ENCODE measurements at places on chromosomes 4 and X.

DNA sequence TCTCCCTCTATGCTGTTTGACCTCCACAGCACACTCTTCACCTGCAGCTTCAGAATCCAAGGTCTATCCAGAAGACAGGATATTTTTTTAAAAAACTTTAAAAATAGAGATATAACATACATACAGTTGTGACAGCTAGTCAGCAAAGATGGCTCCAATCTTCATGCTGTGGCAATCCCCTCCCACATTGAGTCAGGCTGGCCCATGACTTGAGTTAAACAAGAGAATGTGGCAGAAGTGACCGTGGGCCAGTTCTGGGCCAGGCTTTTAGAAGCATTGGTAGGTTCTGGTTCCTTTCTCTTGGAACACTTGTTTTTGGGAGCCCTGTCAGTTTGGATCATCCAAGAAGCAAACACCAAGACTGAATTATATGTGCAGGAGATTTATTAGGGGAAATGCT lies 36.1 kb upstream of the REPS2 start:
- no peak for DNase-seq

DNA sequence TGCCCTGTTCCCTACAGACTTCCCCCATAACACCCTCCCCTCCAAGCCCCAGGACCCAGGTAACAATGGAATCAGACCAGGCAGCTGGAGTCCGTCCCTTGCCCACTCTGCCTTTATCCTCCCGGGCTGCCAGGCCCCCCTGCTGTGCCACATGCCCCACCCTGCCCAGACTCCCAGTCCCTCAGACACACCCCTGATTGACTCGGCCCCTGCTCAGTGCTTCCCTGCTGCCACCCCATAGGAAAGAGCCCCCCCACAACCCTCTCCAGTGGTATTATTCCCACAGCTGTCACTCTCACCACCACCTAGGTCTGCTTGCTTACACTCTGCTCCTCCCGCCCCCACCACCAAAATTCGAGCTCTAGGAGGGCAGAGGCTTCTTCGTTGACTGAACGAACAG lies 4.7 kb upstream of the NAA10 start:
- DNase-seq, result no peak

- DNase-seq, result no peak
Measured at GRCh38 chr4:53592686-53593501, 1.6 kb upstream of the LNX1 start.

GRCh38 chrX:125628435-125628834 lies 308.8 kb downstream of the TEX13C start:
- no peak for DNase-seq
